ENCODE measurements at places on chromosomes 13 and 19.
A peak's percentile ranks its signal among the peaks of the same experiment; 100 is the strongest.

GRCh38 chr13:30408319-30409101, 13.8 kb upstream of the UBE2L5 start:
- DNase-seq, result peak; percentile 95

GRCh38 chr13:59126474-59126873, 1037.3 kb downstream of the DIAPH3 start:
- no peak for DNase-seq

DNA sequence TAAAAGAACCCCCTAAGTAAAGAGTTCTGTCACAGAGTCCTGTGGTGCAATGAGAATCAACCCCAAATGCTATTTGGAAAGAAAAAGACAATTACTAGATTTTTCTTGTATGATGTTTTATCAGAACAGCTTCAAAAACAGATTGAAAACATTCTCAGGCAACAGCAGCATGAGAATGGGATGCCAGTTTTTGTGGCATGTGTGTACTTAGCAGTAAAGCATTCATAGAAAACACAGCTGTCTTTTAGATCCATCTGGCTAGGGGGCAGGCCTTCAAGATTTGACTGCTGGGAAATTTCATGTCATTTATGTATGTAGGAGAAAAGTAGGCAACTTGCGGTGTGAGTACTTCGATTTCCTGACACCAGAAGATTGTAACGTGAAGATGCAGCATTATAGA, 170.5 kb upstream of the HTR2A start:
- no peak for DNase-seq

DNA sequence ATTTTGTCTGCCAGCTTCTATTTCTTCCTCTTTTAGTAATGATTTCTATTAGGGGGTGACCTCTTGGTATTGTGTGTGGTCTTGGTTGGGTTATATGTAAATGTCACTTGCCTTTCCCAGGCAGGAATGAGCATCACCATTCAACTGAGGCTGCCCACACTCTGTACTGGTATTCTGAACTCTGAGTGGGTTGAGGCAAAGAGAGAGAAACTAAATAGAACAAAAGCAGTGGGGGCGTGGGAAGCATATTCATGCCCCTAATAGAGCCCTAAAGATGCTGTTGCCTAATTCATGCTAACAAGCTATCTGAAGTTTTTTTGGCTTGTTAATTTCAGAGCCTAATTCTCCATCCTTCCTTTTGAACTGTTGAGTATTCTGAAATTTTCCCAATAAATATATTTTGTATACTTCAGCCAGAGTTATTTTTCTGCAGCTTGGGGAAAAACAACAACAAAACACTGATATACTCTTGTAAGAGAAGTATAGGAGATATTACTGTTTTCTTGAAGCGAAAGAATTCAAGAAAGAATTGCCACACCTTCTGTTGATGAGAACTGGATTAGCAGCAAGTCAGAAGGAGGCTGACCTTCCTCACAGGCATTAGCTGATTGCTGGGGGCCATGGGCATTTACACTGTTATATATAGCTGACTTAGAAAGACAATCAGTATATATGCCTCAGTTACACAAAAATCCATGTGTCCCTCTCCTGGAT, 315.8 kb upstream of the KLF12 start:
- DNase-seq, result no peak

GRCh38 chr19:45764475-45764874, 4.6 kb downstream of the SIX5 start:
- no peak for DNase-seq

DNA sequence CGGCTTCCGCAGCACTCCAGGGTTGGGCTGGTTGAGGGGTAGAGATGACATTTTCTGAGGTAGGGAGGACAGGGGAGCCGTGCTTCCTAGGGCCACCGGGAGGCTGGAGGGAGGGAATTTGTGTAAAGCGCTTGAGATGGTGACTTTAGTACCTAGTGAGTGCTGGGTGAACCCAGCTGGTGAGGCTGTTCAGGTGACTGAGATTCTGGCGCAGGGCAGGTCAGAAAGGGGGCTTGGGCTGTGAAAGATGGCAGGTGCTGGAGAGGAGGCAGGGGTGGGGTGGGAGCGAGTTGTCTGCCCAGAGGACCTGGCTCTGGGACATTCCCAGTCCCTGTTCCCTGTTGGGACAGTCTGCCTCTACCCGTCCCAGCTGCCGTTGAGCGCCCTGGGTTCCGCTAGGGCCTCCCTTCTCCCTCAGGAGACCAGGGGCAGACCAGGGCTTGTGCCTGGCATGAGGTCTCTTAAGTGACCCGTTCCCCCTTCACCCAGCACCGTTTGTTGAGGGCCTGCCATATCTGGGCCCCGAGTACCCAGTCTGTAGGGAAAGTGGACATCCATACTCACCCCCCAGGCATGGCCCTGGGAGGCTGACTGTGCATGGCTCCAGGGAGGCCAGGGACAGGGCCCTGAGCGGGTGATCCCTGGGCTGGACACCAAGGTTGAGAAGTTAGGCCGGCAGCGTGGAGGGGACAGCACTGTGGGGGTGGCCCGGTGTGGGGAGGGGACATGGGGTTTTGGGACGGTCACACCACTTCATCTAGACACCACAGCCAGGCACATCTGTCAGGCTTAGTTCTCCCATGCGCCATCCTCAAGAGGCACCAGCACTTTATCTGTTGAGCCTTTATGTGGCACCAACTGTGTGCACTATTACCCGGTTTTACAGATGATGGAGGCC, 5.0 kb downstream of the PTOV1 start:
- no peak for DNase-seq

- no peak for DNase-seq
Observed at GRCh38 chr13:36163809-36164308, 32.7 kb upstream of the DCLK1 start.

DNA sequence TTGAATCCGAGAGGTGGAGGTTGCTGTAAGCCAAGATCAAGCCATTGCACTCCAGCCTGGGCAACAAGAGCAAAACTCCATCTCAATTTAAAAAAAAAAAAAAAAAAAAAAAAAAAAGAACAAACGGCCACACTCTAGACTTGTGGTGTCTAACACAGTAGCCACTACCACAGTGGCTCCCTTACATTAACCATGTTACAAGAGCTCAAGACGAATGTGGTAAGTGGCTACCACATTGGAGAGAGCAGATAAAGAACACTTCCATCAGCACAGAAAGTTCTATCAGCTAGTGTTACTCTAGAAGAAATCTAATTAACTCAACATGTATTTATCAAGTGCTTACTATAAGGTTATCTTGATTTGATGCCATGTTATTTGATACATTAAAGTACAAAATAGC, 11.5 kb downstream of the XPO4 start:
- no peak for DNase-seq

DNA sequence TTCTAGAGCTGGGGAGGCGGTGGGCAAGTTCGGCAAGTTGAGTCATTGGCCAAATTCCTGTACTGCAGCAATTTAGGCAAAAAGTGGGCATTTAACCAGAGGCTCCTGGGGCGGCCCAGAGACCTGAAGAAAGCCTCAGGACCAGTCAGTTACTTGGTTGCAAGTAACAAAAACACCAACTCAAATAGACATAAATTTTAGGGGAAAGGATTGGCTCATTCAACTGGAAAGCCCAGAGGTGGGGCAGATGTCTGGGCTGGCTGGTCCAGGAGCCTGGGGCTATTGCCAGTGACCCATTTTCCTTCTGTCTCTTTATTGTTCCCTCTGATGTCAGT, 97.1 kb downstream of the SIPA1L3 start:
- DNase-seq, result no peak

DNA sequence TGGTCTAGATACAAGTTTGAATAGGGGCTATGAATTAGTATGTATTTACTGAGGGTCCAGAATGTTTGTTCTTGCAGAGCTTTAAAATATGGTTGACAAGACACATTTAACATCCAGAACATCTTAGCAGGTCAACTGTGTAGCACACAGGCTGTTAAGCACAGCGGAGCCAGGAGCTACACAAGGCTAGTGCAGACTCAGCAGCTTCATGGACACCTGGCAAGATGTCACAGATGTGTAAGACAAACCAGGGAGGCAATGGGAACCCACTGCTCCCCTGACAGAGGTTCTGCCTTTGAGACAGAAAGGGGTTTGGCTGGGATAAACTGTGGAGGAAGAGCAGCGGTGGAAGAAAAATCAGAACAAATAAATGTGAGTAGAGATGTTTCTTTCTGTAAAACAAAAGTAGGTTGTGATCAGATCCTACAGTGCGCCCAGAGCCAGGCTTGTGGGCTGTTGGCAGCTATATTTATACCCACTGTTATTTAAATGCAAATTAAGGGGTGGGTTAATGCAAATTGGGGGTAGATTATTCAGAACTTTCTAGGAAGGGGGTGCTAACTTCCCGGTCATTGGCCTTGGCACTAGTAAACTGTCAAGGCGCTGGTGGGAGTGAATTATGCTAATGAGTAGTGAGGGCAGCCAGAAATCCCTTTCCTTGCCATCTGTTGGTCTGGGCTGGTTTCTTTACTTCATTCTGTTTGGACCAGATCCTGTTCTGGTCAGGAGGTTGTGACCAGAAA, 33.0 kb downstream of the MIPEP start:
- DNase-seq, result no peak

GRCh38 chr19:48458016-48458415, 2.6 kb downstream of the KCNJ14 start:
- DNase-seq, result no peak

GRCh38 chr19:10510301-10510802, 6.9 kb downstream of the S1PR5 start:
- DNase-seq, result peak; percentile 43

DNA sequence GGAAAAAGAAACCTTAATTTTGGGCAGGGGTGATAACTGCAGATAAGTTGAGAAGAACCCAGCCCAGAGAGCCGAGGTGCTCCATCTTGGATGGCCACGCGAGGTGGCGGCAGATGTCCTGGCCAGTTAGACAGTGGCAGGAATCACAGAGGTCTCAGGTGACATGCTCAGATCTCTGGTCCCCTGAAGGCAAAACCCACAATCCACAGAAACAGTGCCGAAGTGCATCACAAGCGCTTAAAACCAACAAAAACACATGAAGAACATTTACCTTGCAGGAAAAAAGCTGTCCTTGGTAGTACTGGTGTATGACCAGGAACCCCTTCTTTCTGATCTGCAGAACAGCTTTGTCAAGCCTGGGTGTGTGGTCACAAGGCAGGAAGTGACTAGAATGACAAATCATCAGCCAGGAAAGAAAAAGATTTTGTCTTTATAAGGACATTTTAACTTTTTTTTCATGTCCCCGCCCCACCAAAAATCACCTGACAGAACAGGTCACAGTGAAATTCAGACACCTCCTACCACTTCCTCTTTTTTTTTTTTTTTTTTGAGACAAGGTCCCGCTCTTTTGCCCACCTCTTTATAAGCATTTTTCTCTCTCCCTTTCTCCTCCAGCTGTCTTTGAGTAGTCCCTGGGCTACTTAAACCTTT, at the start of gene LCP1:
TSS of gene LCP1 (minus strand) at position 338 of the 651 bp plus-strand sequence. CDS start 22,515 bp downstream, outside the sequence.
- DNase-seq, result peak; percentile 71

All from stimulated activated naive CD4-positive, alpha-beta T cell treated with Interleukin-2 at 50 U/mL for 16 hours (primary cell).